Stimulated activated CD4-positive, alpha-beta T cell treated with anti-CD3 and anti-CD28 coated beads, Interleukin-1b, Interleukin-23, amount 100 ng/mL, for 1 hour (primary cell): ENCODE measurements at places on chromosomes 7 and 10.

GRCh38 chr7:55109404-55110167, 90.8 kb downstream of the EGFR start:
- no peak for DNase-seq

- DNase-seq = no peak
These were observed 6.6 kb upstream of the NRF1 start for GRCh38 chr7:129604713-129605437.

- DNase-seq = no peak
These were observed 47.8 kb upstream of the KCNMA1 start for GRCh38 chr10:77685432-77685831.

GRCh38 chr10:104333032-104333727, 5.1 kb downstream of the ITPRIP start:
- no peak for DNase-seq

GRCh38 chr10:114576716-114577115, 81.4 kb downstream of the ABLIM1 start:
- no peak for DNase-seq

GRCh38 chr10:110368002-110368401, 63.3 kb upstream of the SMNDC1 start:
- DNase-seq = no peak

DNA sequence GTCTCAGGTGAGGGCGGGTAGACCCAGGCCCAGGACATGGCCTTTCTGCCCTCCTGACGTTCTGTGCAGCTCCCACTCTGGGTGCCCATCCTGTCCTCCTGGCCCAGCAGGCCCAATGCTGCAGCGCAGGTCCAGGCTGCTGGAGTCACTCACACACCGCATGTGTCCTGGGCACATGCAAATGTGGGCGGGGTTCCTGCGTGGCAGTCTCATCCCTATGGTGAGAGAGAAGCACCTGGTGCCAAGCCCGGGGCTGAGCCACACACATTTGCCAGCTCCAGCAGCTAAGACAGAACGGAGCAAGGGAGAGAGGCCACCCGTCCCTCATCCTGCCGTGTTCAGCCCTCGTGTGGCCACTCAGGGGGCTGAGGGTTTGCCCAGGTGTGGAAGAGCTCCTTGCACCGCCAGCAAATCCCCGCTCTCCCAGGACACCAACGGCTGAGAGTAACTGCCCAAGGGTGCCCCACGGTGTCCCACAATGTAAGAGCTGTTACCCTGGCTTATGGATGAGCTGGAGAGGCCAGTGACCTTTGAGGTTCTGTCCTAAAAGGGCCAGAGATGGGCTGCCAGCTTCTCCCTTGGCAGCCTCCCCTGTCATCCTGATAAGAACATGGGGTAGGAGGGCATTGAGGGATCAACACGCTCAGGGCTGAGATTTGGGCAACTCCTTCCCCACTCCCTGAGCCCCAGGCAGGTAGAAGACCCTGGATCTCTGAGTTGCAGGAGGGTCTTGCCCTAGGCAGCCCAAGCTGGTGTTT, 4.4 kb downstream of the FUOM start:
- no peak for DNase-seq

DNA sequence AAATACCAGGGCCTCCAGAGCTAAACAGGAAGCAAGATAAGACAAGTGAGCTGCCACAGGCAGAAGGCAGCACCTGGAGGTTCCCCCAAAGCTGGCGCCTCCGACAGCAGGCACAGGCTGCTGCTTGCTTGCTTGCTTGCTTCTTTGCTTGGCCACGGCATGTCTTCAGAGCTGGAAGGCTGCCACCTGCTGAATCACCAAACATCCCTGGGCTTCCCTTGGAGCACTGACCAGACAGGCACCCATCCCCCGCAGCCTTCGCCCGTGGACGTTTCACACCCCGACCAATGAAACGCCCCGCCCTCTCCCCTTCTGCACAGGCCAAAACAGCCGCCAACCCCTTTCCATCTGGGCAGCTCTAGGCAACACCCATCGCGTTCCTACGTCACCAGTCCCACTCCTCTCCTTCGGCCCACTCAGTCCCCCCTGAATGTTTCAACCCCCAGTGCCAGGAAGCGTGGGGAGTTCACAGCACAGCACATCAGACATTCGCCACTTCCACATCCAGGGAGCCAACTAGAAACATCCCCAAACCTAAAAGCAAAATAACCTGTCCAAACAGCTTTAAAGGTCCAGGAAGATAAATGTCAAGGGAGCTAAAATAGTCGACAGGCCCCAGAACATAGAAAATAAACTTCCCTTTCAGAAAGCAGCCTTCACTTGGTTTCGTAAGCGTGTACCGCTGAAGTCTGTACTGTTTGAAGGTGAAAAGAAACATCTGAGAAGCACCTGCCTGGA, 1.6 kb downstream of the SGMS1 start:
- no peak for DNase-seq

DNA sequence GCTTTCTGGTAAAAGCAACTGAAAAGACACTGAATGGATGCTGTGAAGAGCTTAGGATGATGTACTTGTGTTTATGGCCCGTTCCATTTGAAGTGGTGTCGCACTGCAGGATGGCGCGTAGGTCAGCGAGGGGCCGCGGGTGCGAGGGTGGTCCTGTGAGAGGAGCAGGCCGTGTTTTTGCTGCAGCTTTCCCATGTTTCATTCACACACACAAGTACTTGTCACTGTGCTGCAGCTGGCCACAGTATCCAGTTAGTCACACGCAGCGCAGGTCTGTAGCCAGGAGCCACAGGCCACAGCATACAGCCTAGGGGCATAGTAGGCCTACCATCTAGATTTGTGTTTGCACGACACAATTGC, 23.2 kb downstream of the WIPI2 start:
- DNase-seq = no peak

- DNase-seq = no peak
These were observed 13.6 kb upstream of the GALNT11 start for GRCh38 chr7:152011860-152012259.

DNA sequence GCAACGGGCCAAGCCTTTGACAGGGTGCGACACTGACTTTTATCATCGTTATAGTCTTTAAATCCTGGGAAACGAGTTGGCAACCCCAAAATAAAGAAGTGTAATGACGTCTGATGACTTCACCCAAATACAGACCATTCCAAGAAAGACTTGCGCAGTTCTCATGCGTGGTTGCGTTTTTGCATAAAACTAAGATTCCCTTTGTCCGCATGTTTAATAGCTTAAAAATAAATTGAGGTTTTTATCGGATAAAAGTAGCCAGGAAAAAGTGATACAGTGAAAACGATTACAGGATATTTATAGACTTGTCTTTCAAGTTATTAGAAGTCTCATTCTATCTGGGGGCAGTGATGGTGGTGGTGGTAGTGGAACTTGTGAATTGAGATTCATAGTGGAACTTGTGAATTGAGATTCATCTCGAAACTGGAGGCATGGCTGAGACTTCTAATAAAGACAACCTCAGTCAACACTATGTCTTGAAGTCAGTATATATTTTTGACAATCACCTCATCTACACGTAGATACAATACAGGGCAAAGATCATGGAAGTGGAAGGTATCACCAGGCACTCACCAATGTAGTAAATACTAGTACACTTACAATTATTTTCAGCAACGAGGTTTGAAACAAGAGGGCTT, 1.2 kb upstream of the NAMPT start:
- no peak for DNase-seq

DNA sequence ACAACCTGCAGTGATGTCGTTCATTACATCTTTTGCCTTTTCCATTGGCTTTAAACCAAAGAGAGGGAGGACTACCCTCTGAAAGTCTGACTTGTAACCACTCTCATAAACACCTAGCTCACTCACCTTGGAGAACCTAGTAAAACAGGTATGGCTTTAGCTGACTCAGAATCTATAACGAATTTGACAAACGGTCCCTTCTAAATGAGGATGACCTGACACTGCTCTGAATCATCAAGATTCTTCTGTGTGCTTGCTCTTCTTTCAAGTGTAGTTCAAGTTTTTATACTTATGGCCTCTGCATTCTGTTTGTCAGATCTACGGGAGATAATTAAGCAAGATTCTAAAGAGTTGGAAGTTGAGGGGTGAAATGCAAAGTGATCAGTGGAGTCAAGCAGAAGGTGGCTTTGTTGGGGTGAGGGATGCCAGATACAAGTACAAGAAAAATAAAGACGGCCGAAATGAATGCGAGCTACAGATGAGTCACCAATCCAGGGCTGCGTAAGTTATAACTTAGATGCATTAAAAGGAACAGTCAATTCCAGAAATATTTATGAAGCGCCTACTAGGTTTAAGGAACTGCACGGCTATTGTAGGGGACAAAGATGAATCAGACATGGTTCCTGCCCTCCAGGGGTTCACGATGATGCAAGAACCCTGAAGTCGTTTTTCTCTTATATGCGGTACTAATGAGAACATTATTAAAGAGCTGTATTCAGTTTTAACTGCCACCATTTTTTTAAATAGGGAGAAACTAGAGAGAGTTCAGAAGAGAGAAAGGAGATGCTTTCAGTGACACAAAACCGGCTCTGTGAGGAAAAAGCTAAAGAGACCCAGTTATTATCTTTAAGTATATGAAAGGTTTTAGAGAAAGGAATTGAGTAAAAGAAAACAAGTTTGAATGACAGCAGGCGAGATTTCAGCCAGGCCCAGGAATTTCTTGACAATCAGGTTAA, 6.5 kb downstream of the HIPK2 start:
- DNase-seq = no peak

GRCh38 chr10:95181726-95182125, 12.3 kb upstream of the ACSM6 start:
- DNase-seq = no peak

GRCh38 chr10:30413996-30414576, 19.9 kb upstream of the MAP3K8 start:
- DNase-seq = no peak

GRCh38 chr7:128041203-128041602, 10.0 kb upstream of the LRRC4 start:
- DNase-seq = no peak

GRCh38 chr7:23016345-23017253, 2.7 kb upstream of the HYCC1 start:
- no peak for DNase-seq

- no peak for DNase-seq
These were observed 60.1 kb downstream of the TACC2 start for GRCh38 chr10:122049076-122049475.

DNA sequence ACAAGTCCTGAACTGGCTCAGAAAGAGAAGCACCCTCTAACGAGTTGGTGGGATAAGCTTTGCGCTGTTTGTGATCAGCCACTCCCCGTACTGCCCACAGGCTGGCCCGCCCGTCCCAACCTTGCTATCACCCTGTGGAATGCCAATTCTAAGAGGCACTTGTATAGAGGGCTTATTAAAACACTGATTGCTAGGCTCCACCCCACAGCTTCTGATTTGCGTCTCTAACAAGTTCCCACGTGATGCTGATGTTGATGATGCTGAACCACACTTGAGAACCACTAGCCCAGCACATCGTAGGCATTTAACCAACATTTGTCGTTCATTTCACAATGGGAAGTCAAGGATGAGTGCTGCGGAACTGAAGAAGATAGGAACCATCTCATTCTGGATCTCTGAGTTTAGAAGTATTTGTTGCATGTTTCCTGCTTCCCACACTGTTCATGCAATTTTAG, 12.7 kb upstream of the GSAP start:
- no peak for DNase-seq

GRCh38 chr7:135001390-135002165, 15.3 kb downstream of the AGBL3 start:
- no peak for DNase-seq
